ENCODE measurements at places on chromosomes 11 and 22.

- no peak for DNase-seq
These were observed 98.3 kb downstream of the PTPRJ start for GRCh38 chr11:48078689-48079088.

GRCh38 chr11:2691991-2692875 lies 7.6 kb downstream of the KCNQ1OT1 start:
- no peak for DNase-seq

DNA sequence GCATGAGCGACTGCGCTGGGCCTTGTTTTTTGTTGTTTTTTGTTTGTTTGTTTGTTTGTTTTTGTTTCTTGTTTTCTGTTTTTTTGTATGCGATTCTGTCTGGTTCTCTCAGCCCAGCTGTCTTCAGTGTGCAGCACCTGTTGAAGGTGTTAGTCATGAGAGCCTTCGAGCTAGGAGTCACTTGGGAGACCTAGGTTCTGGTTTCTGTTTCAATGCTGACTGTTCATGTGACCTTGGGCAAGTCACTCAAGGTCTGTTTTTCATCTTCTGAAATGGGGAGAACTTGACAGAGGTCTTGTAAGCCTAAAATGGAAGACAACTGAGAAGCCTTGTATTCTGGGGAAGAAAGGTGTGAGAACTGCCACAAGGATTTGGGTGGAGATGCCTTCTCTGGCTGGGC lies 1.8 kb downstream of the DCPS start:
- no peak for DNase-seq

GRCh38 chr11:134414766-134415765 lies 3.0 kb upstream of the B3GAT1 start:
- no peak for DNase-seq

DNA sequence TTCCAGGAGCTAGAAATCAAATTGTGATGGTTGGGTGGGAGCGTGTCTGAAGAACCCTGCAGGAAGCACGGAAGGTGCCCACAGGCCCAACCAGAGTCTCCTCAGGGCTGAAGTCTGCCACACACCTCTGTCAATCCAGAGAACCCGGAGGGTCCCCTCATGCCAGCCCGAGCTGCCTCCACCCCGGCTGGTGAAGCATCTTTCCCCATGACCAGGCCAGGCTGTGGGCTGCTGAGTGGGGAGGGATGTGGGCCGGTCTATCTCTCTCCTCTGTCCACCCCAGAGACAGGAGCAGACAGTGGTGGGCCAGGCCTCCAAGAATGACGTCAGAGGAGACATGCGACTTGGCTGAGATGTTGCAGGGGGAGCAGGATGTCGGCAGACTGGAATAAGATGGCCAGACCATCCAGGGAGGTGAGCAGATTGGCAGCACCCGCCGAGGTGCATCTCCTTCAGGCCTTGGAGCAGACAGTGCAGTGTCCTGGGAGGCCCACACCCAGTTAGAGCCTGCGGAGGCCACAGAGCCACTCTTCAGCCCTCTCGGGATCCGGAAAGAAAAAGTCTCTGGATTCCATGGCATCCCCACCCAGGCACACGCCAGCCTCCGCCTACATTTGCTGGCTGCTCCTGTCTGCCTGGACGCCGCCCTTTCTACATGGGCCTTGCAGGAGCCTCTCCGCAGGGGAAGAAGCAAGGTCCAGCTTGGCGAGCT lies 1524.9 kb downstream of the BRD1 start:
- DNase-seq: no peak

- no peak for DNase-seq
These were observed 30.7 kb upstream of the TOLLIP start for GRCh38 chr11:1340111-1340510.

GRCh38 chr11:110410651-110411050 lies 19.1 kb upstream of the FDX1 start:
- DNase-seq: no peak

DNA sequence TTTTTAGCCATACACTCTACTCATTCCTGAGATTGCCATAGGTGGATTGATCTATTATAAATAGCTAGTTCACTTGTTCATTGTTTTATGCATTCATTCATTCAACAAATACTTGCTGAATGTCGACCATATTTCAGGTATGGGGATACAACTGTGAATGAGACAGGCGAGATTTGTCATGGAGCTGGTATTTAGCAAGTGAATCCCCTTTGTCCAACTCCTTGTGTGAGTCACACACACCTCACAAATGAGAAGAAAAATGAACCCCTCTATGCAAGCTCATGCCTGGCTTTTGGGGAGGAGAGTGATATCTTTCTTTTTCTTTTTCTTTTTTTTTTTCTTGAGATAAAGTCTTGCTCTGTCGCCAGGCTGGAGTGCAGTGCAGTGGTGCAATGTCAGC lies 1.8 kb upstream of the AMPD3 start:
- DNase-seq: no peak

- DNase-seq: no peak
These were observed 16.7 kb upstream of the SYT12 start for GRCh38 chr11:67006029-67006884.

GRCh38 chr11:95239871-95240649 lies 9.1 kb upstream of the SESN3 start:
- no peak for DNase-seq

DNA sequence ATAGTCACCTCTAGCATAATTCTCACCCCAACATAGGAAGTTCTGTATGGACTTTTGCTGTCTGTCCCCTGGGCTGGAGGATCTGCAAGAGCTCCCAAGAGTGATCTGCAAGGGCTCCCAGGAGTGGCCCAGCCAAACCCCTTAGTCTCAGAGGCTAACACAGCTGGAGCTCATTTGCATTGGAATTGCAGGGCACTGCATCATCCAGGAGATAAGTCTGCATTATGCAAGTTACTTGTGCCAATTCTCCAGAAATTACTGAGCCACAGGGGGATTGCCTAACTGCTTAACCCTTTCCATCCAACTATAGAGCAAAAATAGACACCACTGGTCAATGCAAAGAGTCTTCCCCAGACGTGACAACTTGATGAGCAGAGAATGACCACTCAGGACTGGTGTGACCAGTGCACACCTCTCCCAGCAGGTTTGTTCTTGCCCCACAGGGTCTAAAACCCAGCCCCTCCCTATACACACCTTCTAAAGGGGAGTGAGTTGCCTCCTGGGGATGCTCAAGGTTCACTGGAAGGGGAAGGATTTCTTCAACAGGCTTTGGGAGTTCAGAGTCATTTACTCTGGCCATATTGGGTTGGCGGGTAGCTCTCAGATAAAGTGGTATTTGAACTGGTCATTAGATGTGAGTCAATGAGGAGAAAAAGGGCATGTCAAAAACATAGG lies 38.4 kb downstream of the POU2AF3 start:
- no peak for DNase-seq

DNA sequence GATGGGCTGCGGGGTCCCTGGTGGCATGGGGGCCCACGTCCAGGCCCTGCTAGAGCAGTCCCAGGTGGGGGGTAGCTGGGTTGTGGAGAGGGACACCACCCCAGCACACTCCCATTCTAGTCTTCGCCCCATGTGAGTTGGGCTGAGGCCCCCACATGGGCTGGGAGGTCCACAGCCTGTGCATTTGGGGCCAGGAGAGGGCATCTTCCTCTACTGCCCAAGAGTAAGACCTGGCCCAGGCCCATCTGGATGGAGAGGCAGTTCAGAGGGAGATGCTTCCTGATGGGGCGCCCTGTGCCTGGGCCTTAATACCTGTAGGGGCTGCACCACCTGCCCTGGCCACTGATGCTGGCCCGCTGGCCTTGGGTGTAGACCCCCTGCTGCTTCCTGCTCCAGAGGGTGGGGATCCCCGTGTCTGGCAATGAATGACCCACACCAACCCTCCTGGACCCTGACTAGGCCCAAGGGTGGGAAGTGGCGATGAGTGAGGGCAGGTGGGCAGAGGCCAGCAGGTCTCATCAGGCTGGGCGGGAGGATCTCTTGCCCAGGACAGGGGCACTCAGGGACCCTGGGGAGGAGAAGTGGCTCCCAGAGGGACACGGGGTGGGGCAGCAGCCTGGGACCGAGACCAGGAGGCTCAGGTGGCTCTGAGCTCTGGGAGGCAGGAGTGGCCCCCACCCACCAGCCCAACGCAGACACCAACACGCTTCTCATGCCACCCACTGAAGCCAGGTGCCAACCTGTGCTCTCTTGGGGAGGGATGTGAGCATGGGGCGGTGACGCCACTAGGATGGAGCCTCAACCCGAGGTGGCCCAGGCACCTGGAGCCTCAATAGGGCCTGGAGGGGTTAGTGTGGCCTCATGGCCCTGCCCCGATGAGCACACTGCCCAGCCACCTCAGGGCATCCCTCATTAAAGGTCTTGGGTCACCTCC lies 17.4 kb upstream of the GNB1L start:
- DNase-seq: no peak

- no peak for DNase-seq
These were observed 23.1 kb upstream of the IRAG1 start for GRCh38 chr11:10716543-10717259.

DNA sequence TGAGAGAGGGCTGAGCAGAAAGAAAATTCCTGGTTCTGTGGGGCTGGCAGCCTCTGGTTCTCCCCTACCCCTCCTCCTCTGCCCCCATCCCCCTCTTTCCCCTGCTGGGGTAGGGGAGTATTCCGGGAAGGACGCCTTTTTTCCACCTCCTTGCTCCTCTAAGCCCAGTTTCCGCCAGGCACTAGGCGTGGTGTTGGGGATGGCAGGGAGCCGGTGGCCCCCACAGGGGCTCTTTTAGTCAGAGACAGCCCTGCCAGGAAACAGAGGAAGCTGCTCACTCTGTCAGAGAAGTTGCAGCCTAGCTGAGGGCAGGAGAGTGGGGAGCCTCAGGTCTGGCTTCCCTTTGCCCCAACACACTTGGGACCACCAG lies 15.6 kb upstream of the ARHGEF17 start:
- no peak for DNase-seq

GRCh38 chr22:43167001-43167589 lies 15.7 kb downstream of the TSPO start:
- no peak for DNase-seq

- DNase-seq: no peak
These were observed at the start of gene VWCE for GRCh38 chr11:61294717-61295595. Gene VWCE (minus strand): TSS chr11:61295316. CDS start chr11:61295037, 279 bp downstream.

DNA sequence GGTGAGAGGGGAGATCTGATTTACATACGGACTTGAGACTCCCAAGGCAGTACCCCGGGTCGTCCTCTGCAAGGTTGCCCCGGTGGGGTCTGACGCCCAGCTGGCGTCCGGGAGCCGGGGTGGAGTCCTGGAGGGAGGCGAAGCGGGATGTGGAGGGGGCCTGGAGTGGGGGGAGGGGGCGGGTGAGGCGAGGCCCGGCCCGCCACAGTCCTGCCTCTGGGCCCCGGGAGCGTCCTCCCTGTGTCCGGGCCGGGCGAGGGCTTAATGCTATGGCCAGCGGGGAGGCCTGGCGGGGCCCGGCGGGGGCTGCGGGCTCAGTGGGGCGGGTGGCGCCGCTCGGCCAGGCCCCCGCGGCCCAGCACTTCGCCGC lies 2.4 kb upstream of the MYBPC3 start:
- DNase-seq: no peak

GRCh38 chr11:72838691-72839305 lies 24.6 kb downstream of the ATG16L2 start:
- DNase-seq: no peak

GRCh38 chr11:71223671-71224660 lies 28.4 kb downstream of the SHANK2 start:
- no peak for DNase-seq

GRCh38 chr11:123091506-123091905 lies 29.6 kb upstream of the HSPA8 start:
- no peak for DNase-seq

- DNase-seq: no peak
These were observed 110.3 kb downstream of the ARHGAP20 start for GRCh38 chr11:110601936-110602335.

DNA sequence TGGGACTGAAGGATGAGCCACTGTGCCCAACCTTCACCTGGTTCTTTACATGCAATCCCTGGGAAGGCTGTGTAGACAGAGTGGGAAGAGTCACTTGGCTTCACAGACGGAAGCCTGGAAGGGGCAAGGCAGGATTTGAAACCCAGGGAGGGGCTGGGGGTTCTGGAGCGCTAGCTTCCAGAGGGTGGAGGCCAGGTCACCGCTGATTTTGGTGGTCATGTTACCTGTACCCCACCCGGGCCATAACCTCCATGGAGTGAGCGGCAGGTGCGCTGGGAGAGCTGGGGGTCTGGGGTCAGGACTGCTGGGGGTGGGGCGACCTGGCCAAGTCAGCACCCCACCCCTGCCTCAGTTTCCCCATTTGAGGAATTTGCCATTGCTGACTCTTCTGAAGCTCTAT lies 38.3 kb downstream of the PDGFB start:
- DNase-seq: no peak

DNA sequence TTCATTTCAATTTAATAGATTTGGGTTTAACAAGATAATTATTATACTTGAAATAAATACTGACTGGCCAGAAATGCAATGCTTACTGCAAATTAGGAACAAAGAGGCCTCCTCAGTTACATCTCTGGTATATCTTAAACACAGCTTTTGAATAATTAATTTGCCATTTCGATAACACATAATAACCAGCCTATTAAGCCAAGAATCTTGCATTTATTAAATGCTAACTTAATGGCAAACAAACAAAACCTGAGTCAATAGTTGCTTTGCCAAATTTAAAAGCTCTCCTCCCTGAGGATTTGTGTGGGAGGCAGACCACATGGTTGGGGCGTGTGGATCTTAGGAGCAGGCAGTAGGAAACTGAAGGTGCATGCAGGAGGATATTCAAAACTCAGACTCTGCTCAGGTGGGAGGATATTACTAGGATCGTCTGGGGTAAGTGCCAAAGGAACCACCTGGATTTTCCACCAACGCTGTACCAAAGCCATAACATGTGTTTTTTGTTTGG lies 17.9 kb upstream of the FJX1 start:
- DNase-seq: no peak

DNA sequence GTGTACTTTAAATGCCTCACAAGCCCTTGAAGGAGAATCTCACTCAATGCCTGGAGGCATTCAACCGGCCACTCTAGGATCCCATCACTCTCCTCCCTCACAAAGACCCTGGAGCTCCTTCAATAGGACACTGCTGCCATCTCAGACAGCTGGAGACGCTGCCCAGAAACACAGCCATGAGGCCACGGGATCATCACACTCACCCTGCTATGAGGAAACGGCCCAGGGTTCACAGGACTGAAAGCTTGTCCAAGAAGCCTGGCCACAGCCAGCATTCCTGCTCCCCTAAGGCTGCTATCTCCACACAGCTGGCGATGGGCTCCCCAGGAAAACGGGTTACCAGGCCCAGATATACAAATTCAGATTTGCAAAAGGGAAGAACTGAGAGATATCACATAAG lies 13.2 kb downstream of the CARS1 start:
- DNase-seq: no peak

- DNase-seq: no peak
These were observed 83.9 kb upstream of the CLDN5 start for GRCh38 chr22:19608003-19608690.
